ENCODE measurements at places on chromosomes 4 and X. TPM values are rescaled to one million over a fixed set of nuclear protein-coding genes. Genes with fewer than 3 reads are reported as not detected.

GRCh38 chrX:15619053-15619755 lies 18.4 kb upstream of the ACE2 start:
- H3K4me1 ChIP-seq, result no peaks in the 10 kb centered on the region
- no peak overlapping the region for H3K4me3 ChIP-seq
- no peak for DNase-seq
- H3K27me3 ChIP-seq, result no peaks in the 10 kb centered on the region

- H3K27ac ChIP-seq, result no peak overlapping the region
- no peaks in the 10 kb centered on the region for H3K36me3 ChIP-seq
- no peak overlapping the region for H3K4me3 ChIP-seq
- H3K27me3 ChIP-seq, result no peaks in the 10 kb centered on the region
Observed at GRCh38 chr4:63817196-63817865, 591.9 kb downstream of the TECRL start.

DNA sequence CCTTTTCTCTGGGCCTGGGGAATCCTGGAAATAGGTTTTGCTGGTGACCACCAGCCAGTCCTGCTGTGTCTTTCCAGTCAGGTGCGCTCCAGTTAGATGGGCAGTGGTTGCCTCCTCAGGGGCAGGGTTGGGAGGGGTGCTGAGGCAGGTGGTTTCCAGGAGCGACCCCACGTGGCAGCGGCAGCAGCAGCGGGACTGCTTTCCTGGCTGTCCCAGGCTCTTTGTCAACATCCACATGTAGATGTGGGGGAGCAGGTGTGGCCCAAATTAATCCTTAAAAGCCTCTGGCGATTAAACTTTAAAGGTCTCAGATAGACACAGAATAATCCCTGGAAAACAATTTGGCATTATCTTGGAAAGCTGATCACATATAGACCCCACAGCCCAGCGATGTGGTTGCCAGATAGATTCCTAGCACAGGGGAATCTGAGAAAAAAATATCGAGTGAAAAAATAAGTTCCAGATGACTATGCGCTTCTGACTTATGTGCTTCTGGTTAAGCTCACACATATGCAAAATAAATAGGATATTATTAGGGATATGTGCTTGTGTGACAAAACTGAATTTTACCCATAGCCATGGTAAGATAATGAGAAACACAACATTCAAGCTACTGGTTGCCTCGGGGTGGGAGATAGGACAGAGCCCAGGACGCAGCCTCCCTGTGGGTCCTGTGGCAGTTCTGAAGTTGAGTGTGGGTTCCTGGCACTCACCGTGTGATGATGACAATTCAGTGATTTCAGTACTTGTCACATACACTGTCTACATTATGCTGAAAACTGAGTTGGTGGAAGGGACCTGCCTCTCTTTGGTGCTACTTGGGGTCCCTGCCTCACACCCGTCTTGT lies 336.4 kb downstream of the ARHGAP10 start:
- no peak overlapping the region for H3K27ac ChIP-seq
- H3K4me3 ChIP-seq, result no peak overlapping the region
- H3K4me1 ChIP-seq, result no peaks in the 10 kb centered on the region

DNA sequence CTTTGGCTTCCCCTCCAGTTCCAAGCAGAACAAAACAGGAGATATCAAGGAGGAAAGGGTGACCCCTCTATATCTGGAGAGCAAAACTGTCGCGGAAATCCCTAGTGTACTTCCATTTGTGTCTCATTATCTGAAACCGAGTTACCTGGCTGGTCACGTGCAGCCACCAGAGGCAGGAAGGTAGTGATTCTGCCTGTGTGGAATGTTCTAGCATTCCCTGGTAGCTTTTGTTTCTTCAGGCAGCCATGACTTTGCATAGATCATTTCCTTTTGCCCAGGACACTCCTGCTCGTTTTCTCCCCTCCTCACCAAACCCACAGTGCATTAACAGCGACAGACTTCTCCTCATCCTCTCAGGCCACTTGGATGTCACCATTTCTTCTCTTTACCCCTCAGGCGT lies 107.9 kb downstream of the PTTG2 start:
- H3K27ac ChIP-seq, result no peak overlapping the region
- H3K4me3 ChIP-seq, result no peak overlapping the region
- H3K36me3 ChIP-seq, result peaks cover 28% of the 10 kb centered on the region
- no peaks in the 10 kb centered on the region for H3K27me3 ChIP-seq
- DNase-seq, result no peak
- H3K4me1 ChIP-seq, result peaks cover 9% of the 10 kb centered on the region

GRCh38 chrX:40538406-40538805 lies 42.4 kb upstream of the ATP6AP2 start:
- H3K4me1 ChIP-seq, result no peaks in the 10 kb centered on the region
- H3K4me3 ChIP-seq, result no peak overlapping the region
- H3K27ac ChIP-seq, result no peak overlapping the region
- no peaks in the 10 kb centered on the region for H3K36me3 ChIP-seq
- no peak for DNase-seq

GRCh38 chrX:2781226-2781571 lies 29.4 kb downstream of the XG start:
- no peak overlapping the region for H3K4me3 ChIP-seq
- no peaks in the 10 kb centered on the region for H3K36me3 ChIP-seq
- DNase-seq, result no peak
- H3K27ac ChIP-seq, result no peak overlapping the region
- H3K27me3 ChIP-seq, result no peaks in the 10 kb centered on the region

Gene BST1
- 2.9 TPM for polyA plus RNA-seq

Gene USP17L22
- not detected for polyA plus RNA-seq

Measured in thymus (tissue), 14 donors.